COLO829 (cell line): ENCODE measurements at places on chromosomes 4 and X.

- no peak for DNase-seq
Observed at GRCh38 chrX:68941385-68941952, 112.6 kb downstream of the EFNB1 start.

GRCh38 chrX:105468741-105469140, 248.2 kb upstream of the TEX13A start:
- no peak for DNase-seq

DNA sequence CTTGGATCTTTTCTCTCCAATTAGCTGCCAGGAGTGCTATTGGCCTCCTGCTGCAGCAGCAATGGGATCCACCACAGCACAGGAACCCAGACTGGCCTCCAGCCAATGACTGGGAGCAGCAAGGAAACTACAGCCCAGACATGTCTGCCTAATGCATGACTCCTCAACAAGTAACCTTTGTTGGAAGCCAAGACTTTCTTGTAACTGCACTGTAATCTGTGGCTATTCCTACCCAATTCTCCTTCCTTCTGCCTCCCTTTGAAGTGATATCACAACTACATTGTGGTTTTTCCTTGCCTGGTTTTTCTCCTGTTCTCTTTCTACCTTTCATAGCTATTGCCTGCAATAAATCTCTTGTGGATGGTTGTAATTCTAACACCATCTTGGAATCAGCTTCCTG, 39.8 kb downstream of the SNCA start:
- peak; percentile 76 for DNase-seq

- DNase-seq: no peak
Observed at GRCh38 chrX:16992951-16993350, 46.5 kb downstream of the REPS2 start.

GRCh38 chr4:76872556-76872955, 25.4 kb downstream of the SOWAHB start:
- DNase-seq: no peak

DNA sequence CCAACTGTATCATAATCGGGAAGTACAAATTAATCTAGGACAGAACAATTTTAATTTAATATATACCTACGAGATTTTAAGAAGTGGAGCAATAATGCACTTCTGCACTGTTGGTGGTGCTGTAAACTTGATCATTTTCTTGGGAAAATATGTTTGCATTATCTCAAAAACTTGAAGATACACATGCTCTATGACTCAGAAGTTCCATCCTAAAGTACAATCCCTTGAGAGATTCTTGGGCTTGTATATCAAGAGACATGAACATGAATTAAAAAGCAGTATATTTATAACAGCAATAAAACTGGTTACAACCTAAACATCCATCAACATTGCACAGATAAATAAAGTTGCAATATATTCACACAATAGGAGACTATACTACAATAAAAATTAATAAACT, 168.8 kb downstream of the CLCN4 start:
- DNase-seq: no peak

DNA sequence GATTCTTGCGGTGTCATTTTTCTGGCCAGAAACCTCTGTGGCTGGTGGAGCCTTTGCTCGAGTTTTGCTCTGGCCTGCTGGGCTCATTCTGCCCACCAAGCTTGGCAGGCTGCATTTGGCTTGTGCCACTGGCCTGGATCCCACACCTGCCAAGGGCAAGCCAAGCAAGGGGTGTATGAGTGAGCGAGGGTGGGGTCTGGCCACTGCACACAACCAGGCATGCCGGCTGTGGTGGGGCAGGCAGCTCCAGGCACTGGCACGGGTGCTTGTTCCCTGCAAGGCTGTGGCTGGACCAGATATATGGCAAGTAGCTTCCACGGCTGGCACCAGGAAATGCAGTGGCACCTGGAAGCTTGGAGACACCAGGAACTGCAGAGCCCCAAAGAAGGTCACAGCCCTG, 68.6 kb upstream of the PPP3CA start:
- no peak for DNase-seq

- DNase-seq: no peak
Observed at GRCh38 chrX:122934131-122934530, 249.9 kb upstream of the GRIA3 start.

GRCh38 chr4:98689507-98690174, 31.2 kb upstream of the TSPAN5 start:
- no peak for DNase-seq

- no peak for DNase-seq
Observed at GRCh38 chrX:123685232-123685631, 47.6 kb downstream of the THOC2 start.

DNA sequence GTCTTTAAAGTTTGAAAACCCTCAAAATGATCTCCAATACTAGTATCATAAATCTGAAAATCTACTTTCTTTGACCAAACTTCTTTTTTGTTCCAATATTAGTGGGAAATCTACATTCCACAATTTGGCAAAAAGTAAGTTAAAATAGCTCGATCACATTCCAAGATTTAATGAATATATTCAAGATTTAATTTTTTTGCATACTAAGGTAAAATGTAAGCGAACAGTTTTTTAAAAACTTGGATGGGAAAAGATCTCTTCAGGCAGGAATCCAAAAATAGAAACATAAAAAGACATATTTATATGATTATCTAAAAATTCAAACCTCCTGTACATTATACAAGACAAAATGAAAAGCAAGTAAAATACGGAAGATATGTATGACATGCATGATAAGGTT, 31.2 kb downstream of the CNOT6L start:
- DNase-seq: no peak

- no peak for DNase-seq
Observed at GRCh38 chrX:153642655-153643430, 4.2 kb upstream of the DUSP9 start.

DNA sequence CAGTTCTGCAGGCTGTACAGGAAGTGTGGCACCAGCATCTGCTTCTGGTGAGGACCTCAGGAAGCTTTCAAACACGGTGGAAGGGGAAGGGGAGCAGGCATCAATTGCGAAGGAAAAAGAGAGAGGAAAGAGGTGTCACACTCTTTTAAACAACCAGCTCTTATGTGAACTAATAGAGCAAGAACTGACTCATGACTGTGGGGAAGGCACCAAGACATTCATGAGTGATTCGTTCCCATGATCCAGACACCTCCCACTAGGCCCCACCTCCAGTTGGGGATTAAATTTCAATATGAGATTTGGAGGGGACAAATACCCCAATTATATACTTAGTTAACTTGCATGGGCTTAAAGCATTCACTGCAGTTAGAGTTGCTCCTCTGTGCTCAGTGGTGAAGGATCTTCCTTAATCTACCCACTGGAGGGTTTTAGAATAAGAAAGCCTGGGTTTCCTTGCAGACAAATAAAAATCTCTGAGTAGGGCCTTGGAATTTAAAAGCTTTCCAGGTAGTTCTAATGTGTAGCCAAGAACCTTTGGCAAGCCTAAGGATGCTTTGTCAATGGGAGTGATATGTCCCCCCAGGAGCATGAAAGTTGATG, 60.0 kb downstream of the SYNPO2 start:
- no peak for DNase-seq

DNA sequence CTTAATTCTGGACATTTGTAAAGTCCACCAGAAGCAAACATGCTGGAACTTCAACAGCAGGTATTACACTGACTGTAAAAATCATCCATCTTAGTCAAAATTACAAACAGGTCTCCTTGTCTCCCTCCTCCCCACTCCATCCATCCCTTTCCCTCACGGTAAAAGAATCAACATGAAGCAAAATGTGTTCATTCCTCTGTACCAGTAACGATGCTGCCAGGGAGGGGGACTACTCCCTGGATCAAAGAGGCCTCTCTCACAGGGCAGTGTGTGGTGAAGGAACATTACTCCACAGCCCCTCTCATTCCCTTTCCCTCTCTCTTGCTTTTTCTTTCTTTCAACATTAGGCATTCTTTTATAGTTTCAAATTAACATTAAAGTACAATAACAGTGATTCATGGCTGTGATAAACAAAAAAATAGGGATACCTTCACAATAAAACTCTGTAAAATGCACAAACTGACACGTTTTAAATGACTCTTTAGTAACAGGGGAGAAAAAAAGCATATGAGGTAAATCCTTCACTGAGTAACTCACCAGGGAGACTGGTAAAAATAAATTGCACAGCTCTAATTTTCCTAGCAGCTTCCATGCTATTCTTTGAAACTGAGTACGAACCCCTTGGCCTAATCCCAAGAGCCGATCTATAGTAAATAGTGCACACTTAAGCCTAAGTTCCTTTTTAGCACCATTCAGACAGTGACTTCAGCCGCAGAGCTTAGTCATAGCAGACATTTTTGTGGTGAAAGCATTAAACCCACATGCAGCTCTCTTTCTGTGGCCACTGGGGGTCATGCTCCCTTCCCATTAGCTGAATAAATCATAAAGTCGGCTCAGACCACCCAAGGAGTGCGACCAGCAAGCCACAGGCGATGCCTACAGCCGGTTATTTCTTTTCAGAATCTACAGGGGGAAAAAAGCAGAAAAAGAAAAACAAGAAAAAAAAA, 215.6 kb upstream of the GYPA start:
- peak; percentile 63 for DNase-seq

GRCh38 chrX:30657196-30658161, 4.3 kb downstream of the GK start:
- no peak for DNase-seq

DNA sequence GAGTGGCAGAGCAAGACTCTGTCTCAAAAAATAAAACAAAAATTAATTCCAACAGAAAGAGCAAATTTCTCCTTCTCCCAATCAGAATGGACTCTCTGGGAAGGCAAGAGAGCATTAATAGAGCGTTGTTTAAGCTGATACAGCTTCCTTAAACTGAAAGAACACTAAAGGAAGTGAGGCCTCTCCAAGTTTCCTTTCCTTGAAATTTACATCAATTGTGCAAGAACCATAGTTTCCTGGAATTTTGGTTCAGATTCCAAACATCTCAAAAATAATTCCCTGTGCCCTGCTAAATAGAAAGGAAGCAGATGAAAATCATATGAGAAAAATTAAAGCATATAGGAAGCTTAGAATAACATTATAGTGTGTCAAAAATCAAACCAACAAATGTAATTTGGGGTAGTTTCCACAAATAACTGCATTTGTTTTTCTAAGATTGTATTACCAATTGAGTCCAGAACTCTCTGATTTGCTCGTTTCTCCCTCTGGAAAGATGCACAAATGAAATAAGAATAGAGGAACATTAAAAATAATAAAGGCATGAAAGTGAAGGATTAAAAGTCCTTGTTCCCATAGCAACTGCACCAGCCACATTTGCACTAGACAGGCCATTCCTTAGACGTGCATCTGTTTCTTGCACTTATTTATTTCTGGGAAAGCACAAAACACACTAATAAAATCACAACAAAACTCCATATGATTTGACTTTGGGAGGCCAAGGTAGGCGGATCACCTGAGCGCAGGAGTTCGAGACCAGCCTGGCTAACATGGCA, 3.7 kb upstream of the FAM241A start:
- DNase-seq: no peak

DNA sequence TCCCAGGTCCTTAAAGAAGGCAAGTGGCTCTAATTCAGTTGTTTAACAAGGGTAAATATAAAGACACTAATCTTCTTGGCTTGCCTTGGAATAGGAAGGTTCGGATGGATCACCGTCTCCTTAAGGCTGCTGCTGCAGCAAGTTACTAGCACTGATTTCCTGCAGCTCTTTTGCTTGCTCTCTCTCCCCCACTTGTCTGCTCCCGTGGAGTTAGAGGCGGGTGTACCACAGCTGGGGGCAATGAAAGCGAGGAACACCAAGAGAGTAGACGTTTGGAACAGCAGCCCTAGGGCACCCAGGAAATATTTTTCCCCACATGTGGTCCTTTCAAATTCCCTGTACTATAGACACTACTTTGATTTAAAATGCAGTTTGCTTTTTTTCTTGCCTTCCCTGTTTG, 202.2 kb downstream of the SH2D1A start:
- DNase-seq: no peak

- DNase-seq: no peak
Observed at GRCh38 chrX:130738638-130739195, 164.3 kb downstream of the ENOX2 start.

DNA sequence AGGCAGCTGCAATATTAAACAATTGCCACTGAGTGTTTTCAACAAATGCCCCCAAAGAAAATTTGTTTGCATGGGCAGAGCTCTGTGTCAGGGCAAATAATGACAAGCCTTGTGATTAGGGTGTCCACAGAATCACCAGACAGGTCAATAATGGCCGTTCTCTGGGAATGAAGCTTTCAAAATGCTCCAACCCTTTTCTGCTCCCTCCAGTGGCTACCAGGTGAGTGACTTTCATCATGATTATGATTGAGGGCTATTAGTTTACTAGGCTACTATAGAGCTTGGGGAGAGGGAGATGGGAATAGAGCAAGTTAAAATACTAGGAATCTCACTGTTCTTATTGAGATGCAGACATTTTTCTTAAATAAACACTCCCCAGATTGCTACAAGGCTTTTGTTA, 23.5 kb downstream of the IRS4 start:
- DNase-seq: no peak

DNA sequence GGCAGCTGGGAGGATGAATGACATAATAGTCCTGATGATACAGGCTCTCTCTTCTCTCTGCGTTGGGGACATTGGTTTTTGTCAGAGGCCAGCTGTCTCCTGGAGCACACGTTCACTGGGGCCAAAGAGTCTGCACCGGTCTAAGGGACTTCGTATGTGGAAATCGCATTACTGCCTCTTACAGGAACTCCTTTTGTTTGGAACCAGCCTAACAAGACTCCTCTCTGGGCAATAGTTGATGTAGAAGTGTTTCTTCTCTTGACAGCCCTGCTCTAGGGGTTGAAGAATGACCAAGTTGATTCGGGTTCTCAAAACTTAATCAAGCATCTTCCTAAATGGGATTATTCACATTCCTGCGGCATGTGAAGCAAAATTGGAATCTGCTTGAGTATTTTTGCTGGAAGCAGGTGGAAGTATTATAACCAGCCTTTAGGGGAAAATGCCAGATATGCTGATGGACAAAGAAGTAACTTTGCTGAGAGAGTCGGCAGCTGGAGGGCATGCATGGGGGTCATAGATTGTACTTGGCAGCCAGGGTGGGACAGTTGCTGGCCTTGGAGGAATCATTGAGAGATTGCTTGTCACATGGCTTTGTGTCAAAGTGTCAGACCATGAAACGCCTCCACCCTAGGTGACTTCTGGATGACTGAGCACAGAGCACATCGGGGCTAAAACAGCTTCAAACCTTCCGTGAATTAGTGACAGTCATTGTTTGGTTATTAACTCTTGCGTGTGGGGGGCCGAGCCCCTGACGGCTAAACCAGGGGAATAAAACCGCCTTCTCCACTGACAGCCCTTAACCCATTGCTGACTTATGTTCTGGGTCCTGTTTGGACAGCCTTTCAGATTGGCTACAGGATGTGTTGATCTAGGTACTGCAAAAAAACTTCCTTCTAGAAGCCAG, 34.4 kb upstream of the SLC34A2 start:
- no peak for DNase-seq

- DNase-seq: peak; percentile 51
Observed at GRCh38 chr4:87092389-87093141, 127.9 kb downstream of the KLHL8 start.

DNA sequence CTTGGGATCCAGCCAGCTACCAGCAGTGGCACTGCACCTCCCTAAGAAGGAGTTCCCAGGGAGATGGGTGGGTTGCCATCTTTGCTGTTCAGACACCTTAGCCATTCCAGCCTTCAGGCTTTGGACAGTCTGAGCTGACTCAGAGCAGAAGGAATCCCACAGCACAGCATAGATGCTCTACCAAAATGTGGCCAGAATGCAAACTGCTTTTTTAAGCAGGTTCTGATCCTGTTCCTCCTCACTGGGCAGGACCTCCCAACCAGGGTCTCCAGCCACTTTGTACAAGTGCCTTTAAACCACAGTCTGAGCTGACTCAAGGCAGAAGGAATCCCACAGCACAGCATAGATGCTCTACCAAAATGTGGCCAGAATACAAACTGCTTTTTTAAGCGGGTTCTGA, 209.0 kb downstream of the NPNT start:
- no peak for DNase-seq
